ENCODE measurements at places on chromosomes 1 and 21. TPM values are rescaled to one million over a fixed set of nuclear protein-coding genes. Genes with fewer than 3 reads are reported as not detected.

The GPX7 gene
- 17.3 TPM for total RNA-seq

The REN gene
- total RNA-seq, result not detected

The ACTA1 gene
- not detected for total RNA-seq

The WNT2B gene
- 0.86 TPM for total RNA-seq

The OR2G2 gene
- not detected for total RNA-seq

The S100A16 gene
- total RNA-seq, result not detected

The PRAMEF26 gene
- not detected for total RNA-seq

The PTGFR gene
- not detected for total RNA-seq

The CELSR2 gene
- 2.6 TPM for total RNA-seq

The SPTA1 gene
- 0.08 TPM for total RNA-seq

The SETD4 gene
- total RNA-seq, result 29.1 TPM

The AJAP1 gene
- not detected for total RNA-seq

The RAB25 gene
- not detected for total RNA-seq

The KIF1B gene
- 32.2 TPM for total RNA-seq

The CCDC30 gene
- 0.76 TPM for total RNA-seq

The NES gene
- not detected for total RNA-seq

The HENMT1 gene
- 35.7 TPM for total RNA-seq

The HCN3 gene
- 4.7 TPM for total RNA-seq

The PADI2 gene
- not detected for total RNA-seq

The SPAG17 gene
- not detected for total RNA-seq

The SEMA6C gene
- 0.90 TPM for total RNA-seq

The TAS1R1 gene
- not detected for total RNA-seq

The SDHB gene
- total RNA-seq, result 106 TPM

The GSTM2 gene
- 10.8 TPM for total RNA-seq

The CRTC2 gene
- 103 TPM for total RNA-seq

The RHEX gene
- total RNA-seq, result 0.86 TPM

The TRIM17 gene
- total RNA-seq, result 2.0 TPM

The TEKT2 gene
- total RNA-seq, result not detected

The SYCP1 gene
- total RNA-seq, result not detected

The LCE2B gene
- total RNA-seq, result not detected

The CDK18 gene
- total RNA-seq, result 0.71 TPM

The VWA1 gene
- 7.7 TPM for total RNA-seq

The NR1I3 gene
- total RNA-seq, result not detected

The KCNE1 gene
- 4.7 TPM for total RNA-seq

The TENT5C gene
- 86.2 TPM for total RNA-seq

The AADACL4 gene
- total RNA-seq, result not detected

The TFF3 gene
- total RNA-seq, result not detected

The TMCO2 gene
- total RNA-seq, result not detected

The AUNIP gene
- 4.2 TPM for total RNA-seq

The ACOT11 gene
- total RNA-seq, result 0.33 TPM

The OMA1 gene
- 25.9 TPM for total RNA-seq

The BRINP2 gene
- total RNA-seq, result not detected

The ADAMTS1 gene
- total RNA-seq, result 35.2 TPM

The AK5 gene
- 1.2 TPM for total RNA-seq

The HES2 gene
- total RNA-seq, result not detected

Measured in natural killer cell treated with Interleukin-12 subunit alpha and Interleukin-12 subunit beta and Interleukin-15 and Interleukin-18, amount 100 ng/mL, for 72 hours (primary cell).